ENCODE measurements at places on chromosomes 11 and 22.

DNA sequence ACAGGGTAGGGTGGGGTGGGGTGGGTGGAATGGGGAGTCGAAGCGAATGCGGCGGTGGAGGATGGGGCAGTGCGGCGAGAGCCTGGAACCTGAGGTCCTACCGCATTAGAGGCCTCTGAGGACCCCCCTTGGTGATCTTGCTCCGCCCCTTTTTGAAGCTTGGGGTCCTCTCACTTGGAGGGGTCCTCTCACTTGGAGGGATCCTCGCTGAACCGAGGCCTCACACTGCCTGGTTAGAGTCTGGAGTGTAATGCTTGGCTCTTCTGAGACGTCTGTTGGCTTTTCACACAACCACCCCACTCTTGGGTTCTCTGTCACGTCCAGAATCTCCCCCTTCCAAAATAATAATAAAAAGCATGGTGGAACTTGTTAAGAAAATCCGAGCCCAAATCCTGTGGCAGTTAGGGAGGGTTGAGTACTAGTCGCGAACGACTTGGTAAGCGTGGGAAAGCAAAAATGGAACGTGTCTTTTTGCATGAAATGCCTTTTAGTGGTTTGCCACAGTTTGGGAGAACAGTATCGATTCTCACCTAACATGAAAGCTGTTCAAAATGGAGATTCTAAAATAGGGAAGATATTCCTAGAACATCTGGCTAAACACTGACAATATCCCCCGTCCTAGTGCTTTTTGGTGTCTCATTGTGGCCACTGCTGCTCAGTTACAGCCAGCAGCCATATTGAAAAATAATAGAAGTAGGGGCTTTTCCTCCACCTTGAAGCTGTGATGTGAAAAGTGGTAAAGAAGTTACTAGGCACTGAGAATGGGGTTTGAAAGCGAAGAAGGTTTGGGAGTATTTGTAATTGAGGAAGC lies 822 bp downstream of the RBX1 start:
- no peak for DNase-seq

DNA sequence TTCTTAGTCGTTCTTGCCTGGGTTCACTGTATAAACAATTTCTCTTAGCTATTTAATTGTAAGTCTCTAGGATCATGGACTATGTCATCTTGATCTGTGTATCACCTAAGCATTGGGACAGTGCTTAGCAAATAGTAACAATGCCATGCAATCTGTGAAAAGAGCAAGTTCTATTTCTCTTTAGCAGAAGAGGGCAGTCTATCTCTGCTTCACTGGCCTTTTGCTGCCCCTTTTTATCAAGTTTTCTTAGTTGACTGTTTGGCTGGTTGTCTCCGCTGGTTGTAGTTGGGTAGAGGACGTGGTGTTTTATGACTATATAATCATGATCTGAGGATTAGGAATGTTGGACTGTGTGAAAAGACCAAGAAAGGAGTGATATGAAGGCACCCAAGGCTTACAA lies 315.0 kb downstream of the JRKL start:
- no peak for DNase-seq

DNA sequence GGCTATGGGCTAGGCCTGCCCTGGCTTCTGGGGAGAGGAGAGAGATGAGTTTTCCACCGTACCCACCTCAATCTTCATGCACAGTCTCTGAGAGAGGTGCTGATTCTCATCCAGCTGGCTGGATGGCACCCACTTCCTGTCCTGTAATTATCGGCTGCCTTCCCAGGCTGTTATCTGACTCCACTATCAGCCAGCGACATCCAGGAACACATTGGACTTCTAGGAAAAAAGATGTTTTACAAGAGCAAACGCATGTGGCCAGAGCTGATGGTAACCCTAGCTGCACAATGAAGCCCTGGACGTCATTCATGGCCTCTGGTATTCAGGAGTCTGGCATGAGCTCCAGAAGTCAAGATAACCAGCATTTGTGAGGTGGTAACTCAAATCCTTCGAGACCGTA lies 137.4 kb downstream of the EHF start:
- no peak for DNase-seq

GRCh38 chr22:36864454-36865215 lies 3.8 kb downstream of the NCF4 start:
- no peak for DNase-seq

- no peak for DNase-seq
These were observed 38.1 kb downstream of the COA4 start for GRCh38 chr11:73838443-73839122.

GRCh38 chr11:119878990-119879389 lies 150.0 kb upstream of the NECTIN1 start:
- DNase-seq, result no peak

- DNase-seq, result no peak
These were observed 2.1 kb downstream of the LPXN start for GRCh38 chr11:58573451-58574104.

- no peak for DNase-seq
These were observed 475 bp upstream of the AIP start for GRCh38 chr11:67482275-67482826.

- peak; percentile 71 for DNase-seq
These were observed 20.8 kb downstream of the ARVCF start for GRCh38 chr22:19995611-19996339.

DNA sequence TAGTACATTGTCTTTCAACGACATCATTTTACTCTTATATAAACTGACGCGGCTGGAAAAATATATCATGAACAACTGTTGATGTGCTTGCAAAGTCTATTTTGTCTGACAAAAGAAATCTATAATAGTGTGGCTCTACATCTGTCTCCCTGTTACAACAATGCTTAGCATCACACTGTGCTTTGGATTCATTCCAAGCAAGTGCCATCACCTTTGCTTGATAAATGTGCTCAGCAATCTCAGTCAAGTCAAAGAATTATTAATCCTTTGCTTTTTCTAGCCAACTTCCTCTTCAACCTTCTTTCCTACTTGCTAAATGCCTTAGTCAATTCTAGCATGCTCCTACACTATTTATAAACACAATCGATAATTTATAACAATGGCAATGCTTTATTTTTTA lies 140.5 kb downstream of the FCHSD2 start:
- no peak for DNase-seq

- no peak for DNase-seq
These were observed 7.3 kb upstream of the CCDC15 start for GRCh38 chr11:124946735-124947141.

DNA sequence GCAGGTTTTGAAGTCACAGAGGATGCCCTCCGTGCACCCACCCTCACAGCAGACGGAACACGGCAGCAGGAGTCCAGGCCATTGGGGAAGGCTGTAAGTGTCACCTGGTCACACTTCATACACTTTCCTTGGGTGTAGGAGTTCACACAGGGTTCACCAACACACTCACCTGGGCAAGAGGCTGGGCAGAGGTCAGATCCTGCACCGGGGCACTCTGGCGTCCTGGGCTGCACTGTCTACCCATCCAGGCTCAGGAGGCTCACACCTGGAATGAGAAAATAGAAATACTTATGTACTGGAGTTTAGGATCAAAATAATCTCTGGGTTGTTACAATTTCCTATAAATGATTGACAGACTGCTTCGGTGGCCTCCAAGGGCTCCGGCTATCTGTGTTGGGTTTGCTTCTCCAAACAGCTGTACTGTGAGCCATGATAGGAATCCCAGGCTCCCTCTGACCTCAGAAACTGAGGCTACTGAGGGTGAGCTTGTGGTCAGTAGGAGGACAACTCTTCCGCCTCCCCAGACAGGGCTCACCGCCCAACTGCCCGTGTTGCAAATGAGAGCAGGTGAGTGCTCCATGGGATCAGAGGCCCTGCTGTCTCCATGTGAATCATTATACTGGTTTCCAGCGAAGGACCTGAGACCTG lies 20.1 kb upstream of the CARS1 start:
- DNase-seq, result no peak

DNA sequence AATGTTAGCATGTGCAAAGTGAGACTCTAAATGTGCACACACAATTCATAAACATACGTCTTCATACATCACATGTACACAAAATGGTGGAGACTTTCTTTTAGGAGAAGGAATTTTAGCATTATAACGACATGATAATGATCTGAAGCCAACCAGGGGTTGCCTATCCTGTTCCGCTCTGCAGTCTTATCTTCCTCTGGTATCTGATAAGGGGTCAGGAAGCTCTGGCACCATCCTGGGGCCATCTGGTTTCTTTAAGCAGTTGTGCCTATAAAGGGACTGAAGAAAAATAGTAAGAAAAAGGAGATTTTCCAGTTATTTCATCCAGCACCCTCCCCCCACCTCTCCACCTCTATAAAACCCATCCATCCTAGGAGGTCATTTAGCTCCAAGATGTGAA lies 5.8 kb upstream of the NUP50 start:
- no peak for DNase-seq

DNA sequence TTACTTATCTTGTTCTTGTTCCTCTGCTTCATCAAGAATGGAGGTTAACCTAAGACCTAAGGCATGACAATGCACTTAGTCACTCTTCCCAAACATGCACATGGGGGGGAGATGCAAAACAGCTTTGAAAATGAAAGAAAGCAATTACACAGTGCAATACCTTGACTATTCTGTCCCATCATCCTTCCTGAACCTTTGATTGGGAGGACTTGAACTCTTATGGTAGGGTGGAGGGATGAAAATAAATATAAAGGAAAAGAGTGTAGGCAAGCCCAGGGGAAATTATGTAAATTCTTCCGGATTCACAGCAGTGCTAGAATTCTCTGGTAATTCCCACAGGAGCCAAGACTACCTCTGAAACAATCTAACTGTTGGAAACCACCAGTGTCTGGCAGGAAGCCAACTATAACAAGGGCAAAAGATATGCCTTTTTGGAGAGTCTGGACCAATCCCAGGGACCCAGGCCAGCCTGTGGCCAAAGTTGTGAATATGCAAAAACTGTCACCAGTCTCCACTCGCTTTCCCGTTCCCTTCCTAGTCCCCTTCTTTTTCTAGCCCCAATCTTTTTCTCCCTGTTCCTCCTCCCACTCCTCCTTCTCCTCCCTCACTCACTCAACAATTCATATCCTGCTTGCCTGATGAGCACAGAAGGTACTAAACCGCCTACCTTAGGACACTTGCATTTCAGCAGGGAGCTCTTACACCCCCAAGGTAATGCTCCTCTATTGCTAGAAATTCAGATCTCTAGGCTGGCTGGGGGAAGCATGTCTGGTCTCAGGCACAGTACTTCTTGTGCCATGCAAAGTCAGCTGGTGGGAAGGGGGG lies 2.5 kb upstream of the RCN1 start:
- no peak for DNase-seq

DNA sequence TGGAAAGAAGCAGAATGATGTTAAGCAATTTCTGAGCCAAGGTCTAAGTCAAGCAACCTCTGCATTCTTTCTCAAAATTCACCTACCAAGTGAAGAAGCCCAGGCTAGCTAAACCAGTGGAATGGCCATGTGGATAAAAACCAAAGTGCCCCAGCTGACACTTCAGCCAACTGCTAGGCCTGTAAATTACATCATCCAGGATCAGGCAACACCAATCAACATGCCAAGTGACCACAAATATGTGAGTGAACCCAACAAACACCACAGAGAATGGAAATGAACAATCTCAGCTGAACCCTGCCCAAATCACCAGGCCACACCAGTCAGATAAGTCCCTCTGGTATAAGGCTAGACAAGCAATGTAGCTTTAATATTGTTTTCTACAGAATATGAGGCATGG lies 25.1 kb upstream of the FJX1 start:
- DNase-seq, result no peak

DNA sequence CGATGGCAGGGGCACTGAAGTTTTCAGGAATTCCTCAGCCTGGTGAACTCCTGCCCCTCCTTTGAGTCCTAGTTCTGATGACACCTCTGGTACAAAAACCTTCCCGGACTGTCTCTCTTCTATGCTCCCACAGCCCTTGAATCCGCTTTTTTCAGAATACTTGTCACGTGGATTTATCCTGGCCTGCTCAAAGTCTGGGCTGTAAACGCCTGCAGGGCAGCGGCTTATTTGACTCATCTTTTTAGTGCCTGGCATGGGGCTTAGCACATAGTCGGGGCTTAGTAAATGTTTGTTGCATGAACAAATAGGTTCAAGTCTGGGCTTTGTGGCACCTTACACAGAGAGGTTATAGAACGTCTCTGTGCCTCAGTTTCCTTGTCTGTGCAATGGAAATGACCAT lies 13.4 kb upstream of the KCNJ11 start:
- no peak for DNase-seq

GRCh38 chr11:30821438-30821965 lies 235.3 kb upstream of the MPPED2 start:
- DNase-seq, result no peak

DNA sequence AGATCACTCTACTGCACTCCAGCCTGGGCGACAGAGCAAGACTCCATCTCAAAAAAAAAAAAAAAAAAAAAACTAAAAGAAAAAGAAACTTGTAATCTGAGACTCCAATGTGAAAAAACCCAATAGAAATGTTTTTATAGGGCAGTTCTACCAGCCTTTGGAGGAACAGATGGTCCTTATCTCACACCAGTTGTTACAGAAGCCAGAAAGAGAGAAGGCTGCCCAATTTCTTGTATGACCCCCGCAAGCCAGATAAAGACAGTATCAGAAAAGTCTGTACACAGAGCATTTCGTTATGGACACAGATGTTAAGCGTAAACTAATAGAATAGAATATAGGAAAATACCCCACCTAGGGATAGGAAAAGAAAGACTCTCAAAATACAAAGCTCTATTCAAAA lies 11.3 kb upstream of the TSGA10IP start:
- no peak for DNase-seq

- no peak for DNase-seq
These were observed 5.4 kb upstream of the OR56A4 start for GRCh38 chr11:6012035-6012668.

DNA sequence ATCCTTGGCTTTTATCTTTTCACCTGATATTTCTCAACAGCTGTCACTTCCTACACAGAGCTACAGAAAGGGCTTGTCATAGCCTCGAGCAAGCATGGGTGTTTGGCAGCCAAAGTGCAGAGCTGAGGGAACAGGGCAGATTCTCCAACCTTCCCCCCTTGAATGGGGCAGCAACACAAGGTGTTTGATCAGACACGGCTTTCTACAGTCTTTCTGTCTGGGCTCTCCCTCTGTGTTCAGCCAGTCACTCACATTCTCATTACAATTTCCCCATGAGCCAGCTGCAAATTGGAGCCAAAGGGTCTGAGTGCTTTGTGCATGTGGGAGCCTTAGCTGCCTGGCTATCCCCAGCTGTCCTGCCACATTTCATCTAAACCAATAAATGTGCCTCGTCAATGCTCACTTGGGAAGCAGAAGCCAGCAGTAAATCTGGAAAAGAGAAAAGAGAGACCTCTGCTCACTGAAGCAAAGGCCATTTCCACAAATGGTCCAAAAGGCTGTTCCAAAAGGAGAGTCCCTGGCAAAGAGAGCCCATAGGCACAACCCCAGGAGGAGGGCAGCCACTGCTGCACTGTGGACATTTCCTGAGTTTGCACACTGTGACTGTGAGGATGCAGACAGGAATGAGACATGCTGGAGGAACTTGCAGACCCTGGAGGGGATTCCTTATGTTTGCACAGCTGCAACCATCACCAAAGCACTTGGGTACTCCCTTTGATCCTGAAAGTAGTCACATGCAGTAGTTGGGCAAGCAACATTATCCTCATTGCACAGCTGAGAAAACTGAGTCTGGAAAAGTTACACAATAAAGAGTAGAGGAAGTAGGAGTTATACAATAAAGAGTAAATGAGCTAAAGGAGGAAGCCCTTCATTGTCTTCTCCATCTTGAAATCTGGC lies 186.8 kb downstream of the FAM181B start:
- DNase-seq, result no peak
